Activated CD8-positive, alpha-beta memory T cell treated with anti-CD3 and anti-CD28 coated beads for 1 hour (primary cell): ENCODE measurements at places on chromosomes 12 and 14.

DNA sequence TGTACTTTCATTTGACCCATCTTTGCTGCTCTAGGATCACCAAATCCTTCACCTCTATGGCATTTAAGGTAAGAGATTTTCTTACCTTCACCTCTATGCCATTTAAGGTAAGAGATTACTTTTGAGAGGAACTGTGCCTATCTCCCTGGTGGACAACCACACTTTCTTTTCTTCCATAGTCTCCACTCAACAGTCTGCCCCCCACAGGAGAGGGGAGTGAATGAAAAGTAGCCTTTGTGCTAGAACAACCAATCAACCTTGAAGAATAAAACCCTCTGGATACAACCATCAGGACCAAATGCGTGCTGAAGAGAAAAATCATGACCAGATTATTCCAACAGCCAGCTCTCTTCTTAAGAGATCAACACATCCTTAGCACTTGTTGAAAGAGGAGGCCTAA is 258.6 kb upstream of the TMPO start:
- no peak for DNase-seq

DNA sequence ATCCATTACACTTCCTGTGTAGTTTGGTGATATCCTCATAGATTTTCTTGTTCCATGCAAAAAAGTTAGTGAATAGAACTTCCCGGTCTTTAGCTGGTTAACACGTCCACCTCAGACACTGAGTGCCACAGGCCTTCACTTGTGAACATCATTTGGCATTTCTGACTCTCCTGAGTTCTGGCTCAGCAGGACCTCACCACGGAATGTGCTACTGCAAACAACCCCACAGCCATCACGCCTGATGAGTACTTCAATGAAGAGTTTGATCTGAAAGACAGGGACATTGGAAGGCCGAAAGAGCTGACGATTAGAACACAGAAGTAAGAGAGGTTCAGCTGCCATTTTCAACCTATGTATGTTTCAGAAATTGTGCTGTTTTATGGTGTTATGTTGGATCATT is 20.0 kb downstream of the C12orf76 start:
- no peak for DNase-seq

GRCh38 chr12:88810806-88811205 is 230.5 kb upstream of the KITLG start:
- DNase-seq = no peak

- no peak for DNase-seq
Measured at GRCh38 chr14:34277191-34277590, 184.8 kb downstream of the SPTSSA start.

DNA sequence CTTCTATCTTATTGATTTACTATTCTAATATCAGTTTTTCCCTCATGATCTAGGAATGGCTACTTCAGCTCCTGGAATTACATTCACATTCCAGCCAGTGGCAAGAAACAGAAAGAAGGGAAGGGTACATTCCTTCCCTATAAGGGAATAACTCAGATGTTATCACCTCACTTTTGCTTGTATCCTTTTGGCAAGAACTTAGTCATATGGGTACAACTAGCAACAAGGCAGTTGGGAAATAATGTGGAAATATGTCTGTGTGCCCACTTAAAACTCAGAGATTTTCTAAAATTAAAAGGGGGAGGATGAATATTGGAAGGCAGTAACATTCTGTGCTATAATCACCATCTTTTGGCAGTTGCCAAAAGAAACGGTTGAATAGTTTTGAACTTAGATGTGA is 85.6 kb downstream of the MSRB3 start:
- no peak for DNase-seq

DNA sequence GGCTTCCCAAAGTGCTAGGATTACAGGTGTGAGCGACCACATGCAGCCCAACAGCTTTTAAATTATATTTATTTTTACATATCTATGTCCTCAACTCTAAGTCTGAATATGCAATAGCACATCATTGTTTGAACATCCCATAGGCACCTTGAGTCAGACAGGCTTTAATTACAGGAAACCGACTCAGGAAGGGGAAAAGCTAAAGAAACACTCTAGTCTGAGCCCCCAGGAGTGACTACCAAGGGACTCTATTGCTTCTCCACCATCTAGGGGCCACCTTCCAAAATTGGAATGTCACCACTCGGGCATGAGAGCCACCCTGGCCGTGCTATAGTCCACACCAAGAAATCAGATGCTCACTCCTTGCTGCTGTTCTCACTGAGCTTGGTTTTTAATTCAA is 14.0 kb upstream of the MFAP5 start:
- no peak for DNase-seq

GRCh38 chr14:100862793-100863192 is 36.9 kb downstream of the MEG3 start:
- DNase-seq = no peak

- no peak for DNase-seq
Measured at GRCh38 chr12:105982022-105982421, 156.7 kb downstream of the NUAK1 start.

DNA sequence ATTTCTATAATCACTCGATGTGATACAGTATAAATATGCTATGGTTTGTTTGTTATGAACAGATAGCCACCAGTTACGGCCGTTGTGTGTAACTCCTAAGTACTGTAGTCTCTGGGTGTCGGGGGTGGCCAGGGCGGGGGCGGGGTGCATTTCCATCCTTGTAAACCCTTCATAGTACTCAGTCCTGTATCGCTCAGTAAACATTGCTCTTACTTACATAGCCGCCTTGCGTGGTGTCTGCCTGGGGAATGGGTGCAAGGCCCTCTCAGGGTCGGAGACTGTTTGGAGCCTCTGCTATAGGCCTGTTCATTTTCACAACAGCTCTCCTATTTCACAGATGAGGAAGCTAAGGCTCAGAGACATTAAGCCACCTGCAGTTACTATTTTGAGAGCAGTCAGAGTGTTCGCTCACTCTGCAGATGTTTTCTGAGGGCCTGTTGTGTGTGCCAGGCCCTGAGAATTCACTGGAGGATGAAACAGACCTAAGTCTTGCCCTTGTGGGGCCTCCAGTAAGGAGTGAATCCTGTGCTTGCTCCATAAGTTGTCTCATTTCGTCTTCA is 42.5 kb downstream of the JDP2 start:
- no peak for DNase-seq

- no peak for DNase-seq
Measured at GRCh38 chr14:65877166-65877565, 464.6 kb downstream of the FUT8 start.

- DNase-seq = no peak
Measured at GRCh38 chr14:68691031-68691791, 101.7 kb downstream of the ZFP36L1 start.

- no peak for DNase-seq
Measured at GRCh38 chr12:65907513-65907912, 83.2 kb downstream of the HMGA2 start.

DNA sequence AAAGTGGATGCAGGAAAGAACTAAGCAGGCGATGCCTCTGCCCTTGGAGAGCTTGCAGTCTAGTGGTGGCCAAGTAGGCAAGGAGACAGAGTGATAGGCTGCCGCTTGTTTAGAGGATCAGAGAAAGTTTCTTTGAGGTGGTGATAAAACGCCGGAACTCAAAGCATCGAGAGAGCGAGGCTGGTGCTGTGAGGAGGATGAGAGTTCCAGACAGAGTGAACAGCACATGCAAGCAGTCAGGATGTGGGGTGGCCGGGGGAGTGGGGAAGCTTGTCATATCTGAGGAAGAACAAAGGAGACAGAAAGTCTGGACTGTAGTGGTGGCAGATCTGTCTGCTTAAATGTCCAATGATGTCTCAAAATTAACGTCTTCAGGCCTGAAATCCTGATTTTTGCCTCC is 319.7 kb downstream of the SNAPC1 start:
- no peak for DNase-seq

DNA sequence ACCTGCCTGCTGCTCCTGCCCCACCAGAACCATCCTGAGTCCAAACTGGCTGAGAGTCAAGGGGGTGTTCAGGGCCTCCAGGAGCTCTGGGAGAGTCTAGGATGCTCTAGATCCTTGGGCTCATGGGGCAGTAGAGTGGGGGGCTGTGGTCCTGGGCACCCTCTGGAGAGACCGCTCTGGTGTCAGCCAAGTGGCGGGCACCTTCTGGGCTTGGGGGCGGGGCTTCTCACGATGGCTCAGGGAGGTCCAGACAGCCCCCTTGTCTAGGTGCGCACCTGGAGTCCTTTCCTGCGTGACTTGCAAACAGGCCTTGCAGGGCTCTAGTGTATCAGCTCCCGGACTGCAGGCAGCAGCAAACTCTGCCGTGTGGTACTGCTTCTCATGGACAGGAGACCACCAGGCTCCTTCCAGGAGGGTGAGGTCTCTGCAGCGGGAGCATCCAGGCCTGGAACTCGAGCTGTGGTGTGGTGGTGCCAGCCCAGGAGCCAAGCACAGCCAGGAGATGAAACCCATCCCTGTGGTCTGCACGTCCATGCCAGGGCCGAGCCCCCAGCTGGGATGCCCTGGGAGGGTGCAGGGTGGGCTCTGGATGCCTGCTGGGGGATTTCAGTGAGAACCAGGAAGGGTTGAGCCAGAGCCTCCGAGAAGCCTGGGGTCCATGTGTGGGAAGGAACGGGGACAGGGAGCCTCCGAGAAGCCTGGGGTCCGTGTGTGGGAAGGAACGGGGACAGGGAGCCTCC is 15.0 kb downstream of the PACS2 start:
- no peak for DNase-seq

GRCh38 chr12:109274381-109274780 is 34.7 kb downstream of the FOXN4 start:
- DNase-seq = no peak

- DNase-seq = no peak
Measured at GRCh38 chr14:70281939-70282338, 77.5 kb downstream of the COX16 start.

DNA sequence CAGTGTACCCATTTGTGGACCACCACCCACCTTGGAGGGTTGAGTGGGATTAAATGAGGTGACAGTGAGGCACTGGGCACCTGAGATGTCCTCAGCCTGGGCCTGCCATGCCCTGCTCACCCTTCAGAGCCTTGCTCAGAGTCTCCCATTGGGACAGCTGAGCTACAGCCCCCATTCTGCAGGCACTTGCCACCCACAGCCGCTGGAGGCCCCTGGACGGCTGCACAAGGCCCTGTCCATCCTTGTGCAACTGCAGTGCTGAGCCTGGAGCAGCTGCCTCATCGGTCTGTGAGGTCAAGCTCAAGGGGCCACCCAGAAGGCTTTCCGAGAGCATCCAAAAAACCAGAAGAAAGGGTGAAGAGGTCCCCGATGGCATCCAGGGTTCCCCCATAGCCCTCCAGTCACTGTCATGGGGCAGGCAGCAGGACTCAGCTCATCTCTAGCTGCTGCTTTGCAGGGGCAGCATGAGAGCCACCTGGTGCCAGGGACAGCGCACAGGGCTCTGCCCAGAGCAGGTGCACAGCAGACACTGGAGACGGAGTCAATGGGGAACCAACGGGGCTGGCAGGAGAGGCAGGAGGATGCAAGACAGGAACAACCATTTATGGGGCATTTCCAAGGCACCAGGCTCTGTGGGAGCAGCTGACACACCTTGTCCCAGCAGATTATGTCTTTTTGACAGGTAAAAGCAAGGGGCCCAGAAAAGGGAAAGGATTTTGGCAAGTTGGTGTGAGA is 84.6 kb downstream of the ARL6IP4 start:
- no peak for DNase-seq

- DNase-seq = no peak
Measured at GRCh38 chr14:76654573-76655108, 106.6 kb upstream of the VASH1 start.

DNA sequence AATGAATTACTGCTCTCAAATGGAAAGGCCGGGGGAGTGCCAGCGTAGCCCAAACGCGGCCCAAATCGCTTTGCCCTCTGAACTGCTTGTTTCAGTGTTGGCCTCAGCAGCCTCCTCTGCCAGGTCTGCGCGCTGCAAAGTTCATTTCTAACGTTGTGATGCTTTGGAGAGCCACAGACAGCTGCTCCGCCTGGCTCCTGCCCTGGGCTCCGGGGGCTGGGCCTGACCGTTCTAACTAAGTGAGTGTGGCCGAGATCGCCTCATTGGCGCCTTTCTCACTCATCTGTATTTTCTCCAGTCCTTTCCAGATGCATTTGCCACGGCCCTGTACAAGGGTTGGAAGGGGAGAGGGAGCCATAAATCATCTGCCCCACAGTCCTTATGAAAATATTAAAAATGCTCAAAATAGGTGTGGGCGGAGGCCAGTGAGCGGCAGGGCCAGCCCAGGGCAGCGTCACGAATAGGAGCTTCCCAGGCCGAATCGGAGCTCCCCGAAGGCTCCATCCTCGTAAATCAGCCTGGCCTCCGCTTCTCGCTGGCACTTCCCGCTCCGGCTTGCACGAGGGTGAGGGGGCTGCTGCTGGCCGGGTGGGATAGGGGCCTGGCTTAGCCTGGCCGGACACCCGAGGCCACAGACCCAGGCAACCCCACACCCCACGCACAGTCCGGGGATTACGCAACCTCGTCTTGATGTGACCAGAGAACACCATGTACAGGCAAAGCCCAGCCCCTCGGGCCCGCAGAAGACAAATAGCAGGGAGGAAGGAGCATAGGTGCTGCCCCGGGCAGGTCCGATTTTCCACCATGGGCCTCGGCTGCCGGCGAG is 196.6 kb upstream of the DIO3 start:
- DNase-seq = no peak

DNA sequence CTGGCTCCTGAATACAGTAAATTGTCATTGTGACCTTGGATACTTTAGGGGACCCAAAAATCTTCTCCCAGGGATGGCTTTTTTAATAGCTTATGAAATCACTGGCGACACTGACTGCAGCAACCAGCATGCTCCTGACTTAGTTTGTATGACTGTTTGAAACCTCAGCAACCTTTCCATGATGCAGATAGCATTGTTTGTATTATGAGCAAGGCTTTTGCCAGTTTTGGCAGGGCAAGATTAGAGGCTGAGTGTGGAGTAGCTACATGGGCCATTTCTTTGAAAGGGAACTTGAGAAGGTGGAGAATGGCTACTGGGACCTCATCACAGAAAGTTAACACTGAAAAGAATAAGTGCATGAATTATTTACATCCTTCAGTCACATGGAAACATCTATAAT is 50.9 kb downstream of the SLC4A8 start:
- DNase-seq = no peak

DNA sequence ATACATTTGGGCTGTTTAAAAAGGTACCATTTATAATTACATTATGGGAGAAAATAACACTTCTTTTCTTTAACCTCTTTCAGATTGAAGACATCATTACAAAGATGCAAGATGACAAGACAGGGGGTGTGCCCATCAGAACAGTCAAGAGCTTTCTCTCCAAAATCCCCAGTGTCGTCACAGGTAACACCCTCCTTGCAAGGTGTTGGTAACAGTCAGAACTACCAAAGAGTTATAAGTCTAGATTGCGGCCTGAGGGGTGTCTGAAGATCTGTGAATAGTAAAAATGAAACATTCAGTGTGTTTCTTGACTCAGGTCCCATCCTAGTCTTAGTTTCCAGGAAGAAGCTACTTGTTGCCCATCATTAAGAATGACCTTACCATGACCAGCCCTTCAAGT is 419.8 kb downstream of the RGS6 start:
- DNase-seq = no peak

- DNase-seq = no peak
Measured at GRCh38 chr12:6772726-6773589, 638 bp downstream of the LAG3 start.

- DNase-seq = no peak
Measured at GRCh38 chr12:123269395-123269892, 2.2 kb downstream of the CDK2AP1 start.
